ENCODE measurements at places on chromosomes 5 and 9.

DNA sequence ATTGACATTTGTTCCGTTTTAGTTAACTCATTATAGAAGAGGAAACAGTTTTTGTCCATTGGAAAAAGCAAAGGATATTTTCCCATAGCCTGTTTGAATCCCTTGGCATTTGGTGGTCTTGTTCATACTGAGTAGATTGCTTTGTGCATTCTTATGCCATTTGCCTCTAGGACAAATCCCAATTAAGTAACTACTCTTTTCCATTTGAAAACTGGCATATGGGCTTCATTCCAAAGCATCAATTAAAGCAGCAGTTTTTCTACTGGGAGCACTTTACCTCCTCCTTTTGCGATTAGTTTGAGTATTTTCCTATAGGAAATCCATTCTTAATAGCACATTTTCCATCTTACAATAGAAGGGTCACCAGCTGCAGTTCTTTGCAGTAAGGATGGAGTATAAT is 31.2 kb downstream of the GPR21 start:
- H3K27ac ChIP-seq = no peak overlapping the region
- H3K4me1 ChIP-seq = no peaks in the 10 kb centered on the region
- DNase-seq = no peak
- H3K27me3 ChIP-seq = no peaks in the 10 kb centered on the region

DNA sequence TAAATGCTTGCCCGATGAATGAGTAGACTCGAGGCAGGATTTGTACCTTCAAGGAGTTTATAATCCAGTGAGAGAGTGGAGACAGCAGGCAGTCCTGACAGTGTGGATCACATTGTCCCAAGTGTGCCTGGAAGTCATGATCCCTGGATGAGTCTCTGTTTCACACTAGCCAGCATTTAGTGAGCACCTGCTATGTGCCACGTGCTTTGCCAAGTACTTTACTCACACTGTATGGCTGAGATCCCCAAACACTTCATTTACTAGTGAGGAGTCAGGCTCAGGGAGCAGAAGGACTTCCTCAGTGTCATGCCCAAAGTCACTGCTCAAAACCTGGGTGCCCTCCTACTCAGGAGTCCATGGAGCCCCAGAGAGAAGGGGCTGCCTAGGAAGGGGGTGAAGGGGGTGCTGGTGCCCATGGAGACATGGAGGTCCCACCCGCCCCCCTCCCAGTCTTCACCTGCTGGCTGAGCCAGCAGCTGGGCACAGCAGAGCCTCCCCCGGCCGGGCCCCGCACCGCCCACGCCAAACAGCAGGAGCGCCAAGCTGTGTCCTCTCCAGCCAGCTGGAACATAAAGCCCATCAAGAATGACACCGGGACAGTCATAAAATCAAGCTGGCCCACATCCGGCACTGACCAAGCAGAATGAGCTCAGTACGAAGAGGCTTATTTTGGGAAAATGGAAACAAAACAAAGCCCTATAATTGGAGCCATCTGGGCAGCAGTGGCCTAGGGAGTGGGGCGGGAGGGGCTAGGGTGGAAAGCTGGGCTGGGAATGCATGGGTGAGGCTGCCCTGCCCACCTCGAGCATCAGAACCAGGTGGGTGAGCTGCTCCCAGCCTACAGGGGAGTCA is 10.6 kb downstream of the LAMC3 start:
- H3K27ac ChIP-seq = no peak overlapping the region
- DNase-seq = no peak
- H3K27me3 ChIP-seq = peaks cover 30% of the 10 kb centered on the region

DNA sequence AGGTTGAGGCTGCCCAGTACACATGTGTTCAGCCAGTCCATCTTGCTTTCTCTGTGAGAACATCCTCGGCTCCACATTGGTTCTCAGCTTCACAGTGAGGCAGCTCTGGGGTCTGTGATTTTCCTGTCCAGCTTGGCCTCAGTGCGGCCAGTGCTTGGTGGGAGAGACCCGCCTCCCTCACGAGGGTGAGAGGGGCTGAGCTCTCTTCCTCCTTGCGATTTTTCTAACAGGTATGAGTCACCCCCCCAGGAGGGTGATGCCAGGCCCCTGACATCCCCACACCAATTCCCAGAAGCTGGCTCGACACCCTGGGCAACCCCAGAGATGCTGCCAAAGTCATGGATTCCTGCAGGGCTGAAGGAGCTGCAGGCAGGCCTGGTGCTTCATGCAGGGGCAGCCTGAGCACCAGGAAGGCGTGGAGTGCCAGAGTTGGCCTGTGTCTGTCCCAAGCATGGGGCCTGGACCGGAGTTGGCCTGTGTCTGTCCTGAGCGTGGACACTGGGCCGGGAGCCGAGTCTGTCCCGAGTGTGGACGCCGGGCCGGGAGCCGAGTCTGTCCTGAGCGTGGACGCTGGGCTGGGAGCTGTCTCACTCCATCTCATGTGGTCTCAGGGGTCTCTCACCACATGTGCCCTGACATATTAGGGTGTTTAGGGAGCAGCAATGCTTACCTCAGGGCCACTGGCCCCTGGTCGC is 408.6 kb upstream of the IRX4 start:
- no peaks in the 10 kb centered on the region for H3K36me3 ChIP-seq
- no peaks in the 10 kb centered on the region for H3K4me1 ChIP-seq
- no peak overlapping the region for H3K27ac ChIP-seq
- no peak overlapping the region for H3K4me3 ChIP-seq
- no peaks in the 10 kb centered on the region for H3K27me3 ChIP-seq

DNA sequence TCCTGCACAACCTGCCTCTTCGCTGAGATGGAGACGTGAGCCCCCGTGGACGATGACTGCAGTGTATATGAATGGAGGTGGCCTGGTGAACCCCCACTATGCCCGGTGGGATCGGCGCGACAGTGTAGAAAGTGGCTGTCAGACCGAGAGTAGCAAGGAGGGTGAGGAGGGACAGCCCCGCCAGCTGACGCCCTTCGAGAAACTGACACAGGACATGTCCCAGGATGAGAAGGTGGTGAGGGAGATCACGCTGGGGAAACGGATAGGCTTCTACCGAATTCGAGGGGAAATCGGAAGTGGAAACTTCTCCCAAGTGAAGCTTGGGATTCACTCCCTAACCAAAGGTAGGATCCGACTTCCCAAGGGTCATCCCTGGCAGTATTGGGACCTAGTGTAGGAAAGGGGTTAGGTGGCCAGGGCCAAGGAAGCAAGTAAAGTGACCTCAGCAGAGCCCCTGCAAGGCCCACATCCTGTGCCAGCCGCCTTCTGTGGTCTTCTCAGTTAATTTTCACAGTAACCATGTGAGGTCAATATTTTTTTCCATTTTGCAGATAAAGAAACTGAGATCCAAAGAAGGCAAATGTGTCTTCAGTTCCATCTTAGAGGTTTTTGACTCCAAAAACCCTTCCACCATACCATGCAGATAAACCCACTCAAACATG is 53.8 kb downstream of the NIM1K start:
- no peaks in the 10 kb centered on the region for H3K36me3 ChIP-seq
- no peak overlapping the region for H3K27ac ChIP-seq
- no peak for DNase-seq
- peak overlapping the region; percentile 36 for H3K4me3 ChIP-seq
- peaks cover 66% of the 10 kb centered on the region for H3K27me3 ChIP-seq

GRCh38 chr9:73683862-73684591 is 532.4 kb downstream of the ANXA1 start:
- H3K4me3 ChIP-seq = no peak overlapping the region
- no peak for DNase-seq
- H3K36me3 ChIP-seq = no peaks in the 10 kb centered on the region
- H3K4me1 ChIP-seq = no peaks in the 10 kb centered on the region
- no peak overlapping the region for H3K27ac ChIP-seq

GRCh38 chr9:126406075-126406667 is 79.5 kb downstream of the MVB12B start:
- H3K4me1 ChIP-seq = peaks cover 30% of the 10 kb centered on the region
- no peaks in the 10 kb centered on the region for H3K27me3 ChIP-seq
- no peak for DNase-seq
- peak overlapping the region; percentile 67 for H3K27ac ChIP-seq
- peaks cover 21% of the 10 kb centered on the region for H3K36me3 ChIP-seq
- H3K4me3 ChIP-seq = no peak overlapping the region

GRCh38 chr9:90892918-90893317 is 91.3 kb downstream of the SYK start:
- peaks cover 53% of the 10 kb centered on the region for H3K27me3 ChIP-seq
- H3K4me3 ChIP-seq = no peak overlapping the region
- no peaks in the 10 kb centered on the region for H3K36me3 ChIP-seq
- H3K27ac ChIP-seq = no peak overlapping the region
- DNase-seq = no peak

DNA sequence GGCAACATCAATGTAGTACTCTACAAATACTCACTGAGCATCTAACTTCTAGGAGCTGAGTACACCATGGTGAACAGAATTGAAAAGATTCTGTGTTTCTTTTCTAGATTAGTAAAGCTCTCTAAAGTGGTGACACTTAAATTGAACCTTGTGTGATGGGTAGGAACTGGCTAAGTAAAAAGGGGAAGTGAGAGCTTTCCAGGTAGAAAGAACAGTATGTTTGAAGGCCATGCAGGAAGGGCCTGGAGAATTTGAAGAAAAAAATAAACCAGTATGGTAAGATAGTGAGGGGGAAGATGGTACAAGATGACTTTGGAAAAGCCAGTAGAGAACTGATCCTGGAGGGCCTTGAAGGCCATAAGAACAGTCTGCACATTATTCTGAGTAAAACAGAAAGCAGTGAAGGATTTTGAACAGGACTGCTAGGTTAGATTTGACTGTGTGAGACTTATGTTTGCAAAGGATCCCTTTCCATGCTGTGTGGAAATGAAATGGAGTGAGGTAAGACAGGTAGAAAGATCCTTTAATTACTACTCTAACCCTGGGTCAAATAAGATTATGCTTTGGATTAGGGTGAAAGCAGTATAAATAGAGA is 46.7 kb upstream of the UBQLN1 start:
- no peaks in the 10 kb centered on the region for H3K27me3 ChIP-seq
- peaks cover 22% of the 10 kb centered on the region for H3K36me3 ChIP-seq
- H3K27ac ChIP-seq = no peak overlapping the region
- no peaks in the 10 kb centered on the region for H3K4me1 ChIP-seq

DNA sequence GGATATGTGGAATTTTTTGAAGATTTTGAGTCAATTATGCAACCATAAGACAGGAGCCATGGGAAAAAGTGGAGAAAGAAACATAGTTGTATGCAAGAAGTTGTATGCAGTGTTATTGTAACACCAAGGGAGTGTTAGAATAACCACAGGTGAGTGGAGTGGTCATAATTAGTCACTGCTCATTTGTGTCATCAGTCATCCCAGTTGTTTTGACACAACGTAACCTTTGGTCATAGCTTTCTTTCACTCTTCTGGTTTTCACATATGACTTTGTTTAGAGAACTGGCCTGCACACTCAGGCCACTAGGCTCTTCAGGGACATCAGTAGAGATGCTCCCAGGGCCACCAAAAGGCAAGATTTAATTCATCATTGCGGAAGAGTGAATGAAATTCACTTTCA is 158.7 kb upstream of the HMHB1 start:
- H3K36me3 ChIP-seq = no peaks in the 10 kb centered on the region
- H3K4me1 ChIP-seq = peaks cover 8% of the 10 kb centered on the region
- no peak overlapping the region for H3K27ac ChIP-seq
- DNase-seq = no peak
- H3K27me3 ChIP-seq = no peaks in the 10 kb centered on the region

- H3K4me3 ChIP-seq = peak overlapping the region; percentile 71
- H3K4me1 ChIP-seq = peaks cover 70% of the 10 kb centered on the region
- peak overlapping the region; percentile 91 for H3K27ac ChIP-seq
- DNase-seq = no peak
Measured at GRCh38 chr9:131736431-131736830, 3.4 kb downstream of the RAPGEF1 start.

DNA sequence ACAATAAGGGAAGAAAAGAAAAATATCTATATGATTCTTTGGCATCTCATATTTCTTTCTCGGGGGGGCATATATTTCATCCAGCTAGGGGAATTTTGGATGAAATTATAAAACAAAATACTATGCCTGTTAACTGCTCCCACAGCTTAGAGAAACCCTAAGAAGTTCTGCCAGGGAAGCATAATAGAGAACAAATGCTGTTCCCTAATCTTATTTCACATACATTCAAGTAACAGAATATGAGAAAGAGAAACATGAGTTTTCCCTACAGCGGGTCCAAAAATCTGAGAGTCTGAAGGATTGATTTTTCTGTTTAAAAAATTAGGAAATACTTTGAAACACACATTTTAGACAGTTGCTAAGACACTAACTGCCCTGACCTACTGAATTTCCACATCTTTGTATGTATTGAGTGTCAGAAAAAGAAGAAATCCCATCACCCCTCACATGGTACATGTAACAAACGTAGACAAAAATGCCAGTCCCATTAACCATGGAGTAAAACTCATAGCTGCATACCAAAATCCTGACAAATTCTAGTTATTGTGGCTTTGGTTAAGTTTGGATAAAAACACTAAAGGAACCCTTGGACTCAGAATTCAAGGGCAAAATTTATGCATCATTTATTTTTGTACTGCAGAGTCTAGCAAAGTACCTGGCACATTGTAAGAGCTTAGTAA is 620.2 kb upstream of the DMAC1 start:
- no peaks in the 10 kb centered on the region for H3K4me1 ChIP-seq
- DNase-seq = no peak
- no peak overlapping the region for H3K27ac ChIP-seq
- no peak overlapping the region for H3K4me3 ChIP-seq
- H3K27me3 ChIP-seq = no peaks in the 10 kb centered on the region

- H3K36me3 ChIP-seq = peaks cover 4% of the 10 kb centered on the region
- no peak overlapping the region for H3K27ac ChIP-seq
- no peak overlapping the region for H3K4me3 ChIP-seq
- DNase-seq = no peak
- H3K27me3 ChIP-seq = peaks cover 32% of the 10 kb centered on the region
Measured at GRCh38 chr5:88888848-88889188, 5.8 kb upstream of the MEF2C start.

- H3K4me1 ChIP-seq = peaks cover 5% of the 10 kb centered on the region
- no peaks in the 10 kb centered on the region for H3K27me3 ChIP-seq
- no peak overlapping the region for H3K27ac ChIP-seq
Measured at GRCh38 chr5:154302161-154302560, 111.6 kb downstream of the GALNT10 start.

DNA sequence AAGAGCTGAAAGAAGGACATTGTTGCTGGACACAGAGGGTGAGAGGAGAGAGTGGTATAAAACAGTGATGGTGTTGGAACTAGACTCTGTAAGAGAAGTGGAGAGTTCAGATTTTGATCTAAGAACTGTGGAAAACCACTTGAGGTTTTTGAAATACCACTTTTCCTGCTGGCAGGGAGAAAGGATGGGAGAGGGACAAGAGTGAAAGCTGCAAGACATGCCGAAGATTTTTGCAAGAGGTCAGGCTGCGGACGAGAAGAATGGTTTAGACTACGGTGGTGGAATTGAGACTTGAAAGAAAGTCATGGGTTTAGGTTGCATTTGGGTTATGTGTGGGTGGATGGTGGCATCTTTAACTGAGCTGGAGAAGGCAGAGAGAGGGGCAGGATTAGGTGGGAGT is 202.2 kb upstream of the RPS23 start:
- no peaks in the 10 kb centered on the region for H3K36me3 ChIP-seq
- no peak for DNase-seq
- H3K4me3 ChIP-seq = no peak overlapping the region
- H3K4me1 ChIP-seq = no peaks in the 10 kb centered on the region

DNA sequence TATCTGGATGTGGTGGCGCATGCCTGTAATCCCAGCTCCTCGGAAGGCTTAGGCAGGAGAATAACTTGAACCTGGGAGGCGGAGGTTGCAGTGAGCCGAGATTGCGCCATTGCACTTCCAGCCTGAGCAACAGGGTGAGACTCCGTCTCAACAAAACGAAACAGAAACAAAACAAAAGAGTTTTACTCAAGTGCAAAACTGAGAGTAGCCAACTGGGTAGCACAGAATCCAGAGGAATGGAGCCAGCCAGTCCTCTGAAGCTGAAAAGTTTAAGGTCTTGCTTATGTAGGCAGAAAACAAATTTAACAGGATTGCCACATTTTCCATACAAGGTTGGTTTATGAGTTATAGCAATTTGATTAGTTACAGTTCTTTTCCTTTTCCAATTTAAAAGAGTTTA is 32.0 kb downstream of the SPIN1 start:
- peaks cover 17% of the 10 kb centered on the region for H3K4me1 ChIP-seq
- no peaks in the 10 kb centered on the region for H3K27me3 ChIP-seq
- H3K4me3 ChIP-seq = no peak overlapping the region
- H3K27ac ChIP-seq = no peak overlapping the region

Data from central memory CD8-positive, alpha-beta T cell (primary cell).